Fibroblast of skin of back (primary cell): ENCODE measurements at places on chromosomes 16 and 17.
A peak's percentile ranks its signal among the peaks of the same experiment; 100 is the strongest.

DNA sequence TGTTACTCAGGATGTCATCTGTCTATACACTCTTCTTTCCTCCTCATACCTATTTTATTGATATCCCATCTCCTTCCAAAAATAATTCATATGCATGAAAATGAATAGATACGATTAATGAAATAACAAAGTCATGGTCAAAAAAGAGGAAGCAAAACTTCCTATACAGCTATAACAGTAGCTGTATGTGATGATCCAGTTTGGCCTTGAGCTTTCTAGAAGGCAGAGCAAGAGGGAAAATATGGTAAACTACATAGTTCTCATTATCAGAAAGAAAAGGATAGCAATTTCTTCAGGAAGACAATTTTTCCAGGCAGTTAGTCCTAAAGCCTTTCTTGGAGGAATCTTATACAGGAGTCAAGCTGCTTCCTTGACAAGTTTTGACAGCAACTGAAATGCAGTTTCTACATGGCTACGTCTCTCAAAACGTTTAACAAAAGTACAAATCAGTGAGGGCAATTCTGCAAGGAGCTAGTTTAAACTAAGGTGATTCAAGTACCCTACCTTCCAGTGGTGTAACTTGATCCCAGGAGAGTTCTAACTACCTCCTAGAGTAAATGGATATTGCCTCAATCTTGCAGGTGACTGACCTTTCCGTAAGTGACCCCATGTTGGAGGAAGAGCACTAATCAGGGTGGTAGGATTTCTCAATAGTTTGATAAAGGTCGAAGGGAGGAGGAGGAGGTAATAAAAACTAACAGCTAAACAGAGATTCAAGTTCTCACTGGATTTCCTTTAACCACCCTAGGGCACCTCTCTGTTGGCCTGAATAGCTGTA lies 1.0 kb downstream of the SPAG5 start:
- no peak for DNase-seq

DNA sequence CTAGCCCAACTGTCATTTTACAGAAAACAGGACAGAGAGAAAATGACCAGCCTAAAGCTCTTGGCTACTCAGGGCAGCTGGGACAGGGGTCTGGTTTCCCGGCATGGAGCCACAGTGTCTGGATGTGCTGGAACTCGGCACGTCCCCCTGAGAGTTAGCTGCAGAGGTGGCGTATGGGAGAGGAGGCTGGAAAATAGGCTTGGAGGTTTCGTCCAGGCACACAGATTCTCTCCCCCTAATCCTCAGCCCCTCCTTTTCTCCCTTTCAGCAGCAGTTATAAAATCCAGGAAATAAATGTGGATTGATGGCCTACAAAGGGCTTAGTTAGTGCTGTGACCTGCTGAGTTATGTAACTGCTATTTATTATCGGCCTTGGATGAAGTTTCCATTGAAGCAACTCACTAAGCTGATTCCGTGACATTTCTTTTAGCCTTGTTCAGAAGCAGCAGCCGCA lies 89.5 kb upstream of the TOB1 start:
- no peak for DNase-seq

GRCh38 chr17:36934692-36935630 lies 2.3 kb upstream of the LHX1 start:
- no peak for DNase-seq

GRCh38 chr16:79914961-79915720 lies 314.6 kb upstream of the MAF start:
- DNase-seq: peak; percentile 50
